ENCODE measurements at places on chromosomes 12 and 14.

DNA sequence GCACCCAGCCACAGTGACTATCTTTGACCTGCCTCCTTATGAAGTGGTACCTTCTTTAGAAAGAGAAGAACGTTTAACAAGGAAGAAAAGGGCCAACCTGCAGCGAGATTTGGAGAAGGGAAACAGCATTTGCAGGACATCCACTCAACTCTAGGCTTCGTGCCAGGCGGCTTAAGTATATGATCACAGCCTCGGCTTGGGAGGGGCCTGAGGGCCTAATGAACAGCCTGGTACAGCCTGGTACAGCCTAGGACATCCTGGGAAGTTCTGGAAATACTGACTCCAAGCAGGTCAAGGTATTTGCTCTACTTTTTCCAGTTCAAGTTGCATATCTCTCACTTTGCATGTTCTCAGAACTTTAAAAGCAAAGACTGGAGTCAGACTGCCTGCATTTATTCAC is 16.1 kb downstream of the HCAR2 start:
- no peak for DNase-seq

- no peak for DNase-seq
These were observed 183.8 kb downstream of the TTC7B start for GRCh38 chr14:90632451-90632850.

GRCh38 chr12:64678835-64679234 is 68.5 kb downstream of the RASSF3 start:
- no peak for DNase-seq

GRCh38 chr12:86261578-86261977 is 5.4 kb upstream of the MGAT4C start:
- DNase-seq = no peak

DNA sequence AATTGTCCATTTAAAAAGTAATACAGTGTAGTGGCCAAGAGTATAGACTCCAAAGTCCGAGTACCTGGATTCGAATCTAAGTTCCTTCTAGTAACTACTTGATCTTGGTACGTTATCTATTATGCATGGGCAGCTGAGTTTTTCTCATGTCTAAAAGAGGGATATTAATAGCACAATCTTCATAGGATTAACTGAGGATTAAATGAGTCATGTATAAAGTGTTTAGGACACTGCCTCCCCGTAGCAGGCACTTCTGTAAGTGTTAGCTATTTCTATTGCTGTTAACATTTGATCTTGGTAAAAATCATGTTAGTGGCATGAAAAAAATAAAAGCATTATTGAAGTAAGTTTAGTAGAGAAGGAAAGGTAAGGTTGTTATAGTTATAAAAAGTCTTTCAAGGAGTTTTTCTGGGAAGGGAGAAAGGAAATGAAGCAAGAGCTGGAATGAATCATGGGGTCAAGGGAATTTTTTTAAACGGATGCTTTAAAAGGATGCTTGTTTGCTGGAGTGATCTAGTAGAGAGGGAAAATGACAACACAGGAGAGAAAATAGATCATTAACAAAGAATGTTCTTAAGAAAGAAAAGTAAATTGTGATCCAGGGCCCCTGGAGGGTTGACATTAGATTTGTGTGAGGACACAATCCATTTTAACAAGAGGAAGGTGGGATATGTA is 502.2 kb upstream of the USP15 start:
- no peak for DNase-seq

GRCh38 chr14:68815298-68816182 is 22.7 kb upstream of the ZFP36L1 start:
- no peak for DNase-seq

GRCh38 chr14:62381311-62382070 is 619.3 kb downstream of the SNAPC1 start:
- DNase-seq = no peak

DNA sequence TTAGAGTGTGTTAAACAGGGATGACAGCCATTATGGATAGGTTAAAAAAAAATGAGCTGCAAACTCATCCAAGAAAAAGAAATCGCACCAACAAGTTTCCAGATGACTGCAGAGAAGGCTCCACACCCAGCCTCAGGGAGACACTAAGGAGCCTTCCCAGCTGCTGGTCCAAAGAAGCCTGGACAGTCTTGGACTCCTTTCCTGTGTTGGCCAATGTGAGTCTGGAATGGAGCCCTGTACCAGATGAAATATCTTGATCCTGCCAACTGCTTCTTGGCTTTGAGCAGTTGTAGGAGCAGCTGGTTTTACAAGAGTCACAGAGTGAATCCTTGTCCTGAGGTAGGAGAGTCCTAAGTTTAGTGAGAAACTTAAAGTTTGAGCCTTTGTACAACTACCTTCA is 44.5 kb downstream of the SLC38A1 start:
- DNase-seq = no peak
